ENCODE measurements at places on chromosomes 4 and X.

- no peak for DNase-seq
These were observed 513.7 kb downstream of the RPA4 start for GRCh38 chrX:97397371-97397770.

GRCh38 chr4:122661176-122662160 lies 40.6 kb upstream of the IL21 start:
- no peak for DNase-seq

DNA sequence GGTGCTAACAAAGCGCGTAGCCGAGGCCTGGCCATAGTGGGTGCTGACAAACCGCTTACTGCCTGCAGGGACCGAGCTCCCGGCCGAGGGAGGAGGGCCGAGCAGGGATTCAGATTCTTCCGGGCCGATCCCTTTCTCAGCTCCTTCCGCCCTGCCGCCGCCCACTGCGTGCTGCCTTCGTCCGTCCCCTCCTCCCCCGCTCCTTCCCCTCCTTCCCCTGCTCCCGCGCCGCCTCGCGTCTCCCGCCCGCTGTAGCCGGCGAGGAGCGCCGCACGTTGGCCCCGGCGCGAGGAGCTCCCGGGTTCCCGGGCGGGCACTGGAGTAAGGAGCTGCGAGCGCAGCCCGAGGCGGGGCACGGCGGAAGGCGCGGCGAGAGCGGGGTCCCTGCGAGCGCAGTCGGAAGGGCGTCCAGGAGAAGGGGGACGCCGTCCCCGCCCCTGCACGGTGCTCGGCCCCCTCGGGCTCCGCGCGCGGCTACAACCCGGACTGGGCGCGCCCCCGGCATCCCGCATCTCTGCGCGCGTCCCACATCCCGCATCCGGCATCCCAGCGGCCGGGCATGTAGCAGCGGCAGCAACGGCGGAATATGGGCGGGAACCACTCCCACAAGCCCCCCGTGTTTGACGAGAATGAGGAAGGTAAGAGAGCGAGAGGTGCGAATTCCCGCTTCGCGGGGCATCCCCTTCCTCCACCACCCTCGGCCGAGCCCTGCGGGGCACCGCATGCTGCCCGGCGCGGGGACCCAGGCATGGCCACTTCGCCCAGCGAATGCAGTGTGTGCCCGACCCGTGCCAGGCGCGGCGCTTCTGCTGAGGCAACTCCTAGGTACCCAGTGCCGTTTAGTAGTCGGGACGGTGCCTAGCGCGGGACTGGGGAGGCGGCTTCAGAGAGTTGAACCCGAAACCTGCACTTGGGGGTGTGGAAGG lies at the start of gene STK32B:
STK32B (plus strand) TSS at position 203 of the 926 bp plus-strand sequence.
- no peak for DNase-seq

DNA sequence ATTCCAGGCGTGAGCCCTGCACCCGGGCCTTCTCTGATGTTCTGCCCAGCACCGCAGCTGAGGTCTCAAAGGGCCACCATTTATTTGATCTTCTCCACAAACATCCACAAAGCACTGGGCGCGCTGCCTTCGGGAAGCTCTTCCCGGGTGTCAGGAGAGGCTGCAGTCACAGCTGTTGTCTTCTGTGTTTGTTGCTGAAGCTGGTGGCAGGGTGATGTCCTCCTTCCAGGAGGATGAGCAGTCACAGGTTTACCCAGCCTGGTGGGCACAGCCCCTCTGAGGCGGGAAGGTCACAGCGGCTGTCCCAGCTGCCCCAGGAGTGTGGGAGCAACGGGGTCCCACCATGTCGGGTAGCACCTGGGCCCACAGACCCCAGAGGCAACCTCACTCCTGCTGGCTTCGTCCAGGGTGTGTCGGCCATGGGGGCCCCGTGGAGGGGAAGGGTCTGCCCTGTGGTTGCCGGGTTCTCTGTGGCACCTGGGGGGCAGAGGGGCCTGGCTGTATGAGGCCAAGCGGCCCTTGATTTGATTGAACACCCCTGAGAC lies 27.6 kb downstream of the FGFRL1 start:
- no peak for DNase-seq

DNA sequence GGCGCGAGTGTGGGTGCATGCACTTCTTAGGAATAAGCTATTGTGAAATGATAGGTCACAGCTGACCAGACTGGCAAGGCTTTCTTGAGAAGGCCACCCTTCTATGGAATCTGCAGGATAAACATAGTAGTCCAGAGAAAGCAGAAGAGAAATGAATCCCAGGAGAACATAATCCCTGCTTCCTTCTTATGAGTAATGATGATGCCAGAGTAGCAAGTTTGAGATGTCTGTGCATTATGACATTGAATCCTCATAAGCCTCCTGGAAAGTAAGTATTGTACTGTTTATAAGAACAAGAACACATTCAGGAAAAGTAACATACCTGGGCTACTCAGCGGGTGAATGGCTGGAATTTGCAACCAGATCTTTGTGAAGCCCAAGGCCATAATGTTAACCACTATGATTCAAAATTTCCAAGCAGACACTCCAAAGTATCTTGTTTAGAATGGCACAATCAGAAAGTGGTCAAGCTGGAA lies 272.1 kb upstream of the HS3ST1 start:
- no peak for DNase-seq

DNA sequence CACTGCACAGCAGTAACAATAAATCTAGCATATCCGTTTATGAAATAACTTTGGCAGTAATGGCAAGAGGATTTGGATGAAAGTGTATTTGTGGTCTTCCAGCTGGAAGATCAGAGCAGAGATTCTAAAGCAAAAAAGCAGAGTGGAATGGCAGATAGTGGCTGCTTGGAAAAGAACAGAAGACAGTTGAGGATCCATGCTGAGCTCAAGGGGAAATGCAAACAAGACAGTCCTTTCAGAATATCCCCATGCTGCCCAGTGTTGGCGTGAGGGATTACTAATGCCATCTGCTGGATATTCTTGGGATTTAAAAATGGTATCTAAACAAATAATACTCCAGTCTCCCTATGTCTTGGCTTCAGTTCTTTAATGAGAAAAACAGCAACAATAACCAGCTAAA lies 629.1 kb upstream of the ATOH1 start:
- DNase-seq = no peak

DNA sequence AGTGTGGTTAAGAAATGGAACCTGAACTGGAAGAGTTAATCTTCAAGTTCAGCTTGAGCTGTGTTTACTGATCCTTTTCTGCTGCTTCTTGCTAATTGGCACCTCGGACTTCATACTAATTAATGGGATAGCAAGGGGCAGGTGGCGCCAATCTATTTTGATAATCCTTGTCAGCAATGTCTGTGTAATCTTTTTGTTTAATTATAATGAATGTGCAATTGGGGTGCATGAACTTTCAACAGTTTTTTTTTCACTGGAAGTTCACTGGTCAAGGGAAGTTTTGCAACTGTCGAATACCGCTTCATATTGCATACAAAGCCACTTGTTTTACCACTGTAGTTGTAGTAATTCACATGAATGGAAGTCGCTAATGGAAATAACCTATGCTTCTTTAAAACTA lies 261.0 kb downstream of the BMPR1B start:
- DNase-seq = no peak
